Fibroblast of skin of back (primary cell): ENCODE measurements at places on chromosomes 11 and 22.

- no peak for DNase-seq
Measured at GRCh38 chr11:17560281-17561110, 13.4 kb downstream of the OTOG start.

DNA sequence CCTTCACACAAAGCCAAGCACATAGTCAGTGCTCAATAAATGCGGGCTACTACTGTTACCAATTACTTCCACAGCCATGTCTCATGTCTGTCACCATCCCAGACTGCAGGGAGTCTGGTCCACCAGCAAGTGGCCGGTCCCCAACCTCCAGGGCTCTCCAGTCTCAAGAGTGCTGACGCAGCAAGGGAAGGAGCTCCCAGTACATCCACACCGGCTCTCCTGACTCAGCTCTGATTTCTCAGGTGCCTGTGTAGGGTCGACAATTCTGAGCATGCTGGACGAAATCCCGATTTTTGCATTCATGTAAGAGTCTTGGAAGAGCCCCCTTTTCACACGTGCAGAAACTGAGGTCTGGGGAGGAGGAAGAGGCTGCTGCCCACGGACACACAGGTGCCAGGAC, 10.3 kb upstream of the NEFH start:
- DNase-seq, result no peak

- DNase-seq, result peak; percentile 89
Measured at GRCh38 chr22:29344137-29344536, 28.6 kb upstream of the RASL10A start.

GRCh38 chr22:45928726-45929368, 48.1 kb downstream of the WNT7B start:
- no peak for DNase-seq

DNA sequence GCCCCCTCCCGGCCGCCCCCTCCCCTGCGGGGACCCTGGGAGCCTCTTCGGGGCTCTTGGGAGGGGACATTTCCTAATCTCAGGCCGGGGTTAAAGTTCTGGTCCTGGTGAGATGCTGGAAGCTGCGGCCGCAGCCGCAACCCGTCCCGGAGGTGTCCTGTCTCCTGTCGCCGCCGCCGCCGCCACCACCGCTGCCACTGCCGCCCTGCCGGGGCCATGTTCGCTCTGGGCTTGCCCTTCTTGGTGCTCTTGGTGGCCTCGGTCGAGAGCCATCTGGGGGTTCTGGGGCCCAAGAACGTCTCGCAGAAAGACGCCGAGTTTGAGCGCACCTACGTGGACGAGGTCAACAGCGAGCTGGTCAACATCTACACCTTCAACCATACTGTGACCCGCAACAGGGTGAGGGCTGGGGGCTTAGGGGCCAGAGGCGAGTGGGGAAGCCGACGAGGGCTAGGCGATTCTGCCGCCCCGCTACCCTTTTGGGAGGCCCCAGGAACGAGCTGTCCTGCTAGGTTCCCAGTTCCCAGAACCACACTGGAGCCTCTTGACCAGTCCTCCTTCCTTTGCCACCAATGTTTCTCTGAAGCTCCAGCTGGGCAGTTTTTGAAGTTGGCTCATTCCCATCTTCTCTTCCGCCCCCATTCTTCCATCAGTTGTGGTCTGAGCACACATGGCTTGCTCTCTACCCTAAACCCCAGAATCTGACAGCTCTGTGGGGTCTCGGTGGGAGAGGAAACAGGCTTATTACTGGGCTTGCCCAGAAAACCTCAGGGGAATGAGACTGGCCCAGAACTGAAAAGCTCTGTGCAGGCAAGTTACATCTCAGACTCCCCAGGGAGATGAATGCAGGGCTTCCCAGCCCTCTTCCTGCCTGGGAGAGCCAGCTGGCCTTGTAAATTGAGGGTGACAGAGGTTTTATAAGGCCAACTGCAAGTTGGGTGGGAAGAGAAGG, 781 bp downstream of the SIDT2 start:
- DNase-seq, result peak; percentile 71

DNA sequence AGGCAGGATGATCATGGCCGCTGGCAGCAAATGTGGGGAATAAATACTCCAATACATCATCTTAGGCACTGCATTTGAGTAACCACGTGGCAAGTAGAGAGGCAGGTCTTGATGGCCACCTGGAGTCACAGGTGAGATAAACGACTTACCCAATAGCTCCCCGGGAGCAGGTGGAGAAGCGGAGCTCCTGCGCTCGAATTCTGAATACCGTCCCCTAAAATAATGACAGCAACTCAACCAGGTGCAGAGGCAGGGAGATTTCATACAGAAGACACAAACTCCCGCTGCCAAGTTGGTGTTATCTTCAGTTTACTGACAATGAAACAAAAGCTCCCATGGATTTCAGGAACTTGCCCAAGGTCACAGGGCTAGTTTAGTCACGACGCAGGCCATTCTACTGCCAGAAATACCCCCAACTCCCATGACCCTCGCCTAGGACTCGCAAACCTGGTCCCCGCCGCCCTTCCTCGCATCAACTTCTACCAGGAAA, 437 bp downstream of the SLC43A3 start:
- no peak for DNase-seq

DNA sequence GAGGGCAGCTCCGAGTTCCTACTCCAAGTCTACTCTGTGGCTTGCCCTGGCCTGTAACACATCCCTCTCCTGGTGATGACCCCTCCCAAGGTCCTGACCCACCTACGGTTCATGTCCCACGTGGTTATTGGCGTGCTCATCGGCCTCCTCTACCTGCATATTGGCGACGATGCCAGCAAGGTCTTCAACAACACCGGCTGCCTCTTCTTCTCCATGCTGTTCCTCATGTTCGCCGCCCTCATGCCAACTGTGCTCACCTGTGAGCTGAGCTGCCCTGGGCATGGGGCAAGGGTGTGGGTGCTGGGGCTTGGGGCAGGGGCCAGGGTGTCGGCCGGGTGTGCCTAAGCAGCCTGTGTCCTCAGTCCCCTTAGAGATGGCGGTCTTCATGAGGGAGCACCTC, 9.6 kb downstream of the ABCG4 start:
- DNase-seq, result no peak

GRCh38 chr22:42872821-42873220, 15.7 kb upstream of the ARFGAP3 start:
- DNase-seq, result no peak

DNA sequence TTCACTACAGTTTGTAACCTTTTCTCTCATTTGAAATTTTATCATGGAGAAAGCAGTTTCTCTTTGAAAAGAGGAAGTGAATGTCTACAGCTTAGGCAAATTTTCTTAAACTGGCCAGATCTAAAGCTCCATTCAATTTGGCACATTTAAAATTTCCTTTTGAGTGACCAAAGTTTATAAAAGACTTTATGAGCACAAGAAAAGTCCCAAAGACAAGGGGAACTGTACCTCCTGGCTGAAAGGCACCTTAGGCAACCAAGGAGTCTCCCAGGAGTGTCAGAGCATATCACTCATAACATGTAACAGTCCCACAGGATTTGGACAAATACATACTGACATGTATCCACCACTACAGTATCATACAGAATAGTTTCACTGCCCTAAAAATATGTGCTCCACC, 41.3 kb downstream of the NARS2 start:
- DNase-seq, result no peak

DNA sequence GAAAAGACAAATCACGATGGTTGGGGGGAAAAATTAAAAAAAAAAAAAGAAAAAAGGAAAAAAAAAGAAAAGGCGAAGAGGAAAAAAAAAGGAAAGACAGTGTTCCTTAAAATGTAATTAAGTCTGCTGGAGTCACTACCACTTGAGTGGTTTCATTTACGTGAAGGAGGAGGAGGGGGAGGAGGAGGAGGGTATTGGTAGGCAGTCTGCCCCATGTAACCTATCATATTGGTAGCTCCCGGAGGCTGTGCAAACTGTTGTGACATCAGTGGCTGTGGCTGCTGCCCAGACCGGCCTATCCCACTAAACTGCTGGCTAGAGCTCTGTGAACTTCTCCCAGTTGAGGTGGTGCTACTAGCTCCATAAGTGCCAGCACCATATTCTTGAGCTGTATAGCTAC, 17.9 kb downstream of the KDELR3 start:
- DNase-seq, result no peak

- peak; percentile 37 for DNase-seq
Measured at GRCh38 chr11:109960831-109961230, 132.4 kb upstream of the ZC3H12C start.

DNA sequence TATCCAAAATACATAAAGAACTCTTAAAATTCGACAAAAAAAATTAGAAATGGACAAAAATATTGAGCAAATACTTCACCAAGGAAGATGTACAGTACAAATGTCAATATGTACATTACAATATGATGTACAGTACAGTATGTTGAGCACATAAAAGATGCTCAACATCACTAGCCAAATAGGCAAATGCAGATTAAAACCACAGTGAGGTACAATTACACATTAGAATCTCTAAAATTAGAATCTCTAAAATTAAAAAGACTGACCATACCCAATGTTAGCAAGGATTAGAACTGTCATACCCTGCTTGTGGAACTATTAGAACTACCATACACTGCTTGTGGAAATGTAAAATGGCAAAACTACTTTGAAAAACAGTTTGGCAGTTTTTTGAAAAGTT, 78.7 kb upstream of the TSPAN18 start:
- DNase-seq, result no peak

- DNase-seq, result peak; percentile 67
Measured at GRCh38 chr11:121417055-121417551, 35.0 kb upstream of the SORL1 start.

DNA sequence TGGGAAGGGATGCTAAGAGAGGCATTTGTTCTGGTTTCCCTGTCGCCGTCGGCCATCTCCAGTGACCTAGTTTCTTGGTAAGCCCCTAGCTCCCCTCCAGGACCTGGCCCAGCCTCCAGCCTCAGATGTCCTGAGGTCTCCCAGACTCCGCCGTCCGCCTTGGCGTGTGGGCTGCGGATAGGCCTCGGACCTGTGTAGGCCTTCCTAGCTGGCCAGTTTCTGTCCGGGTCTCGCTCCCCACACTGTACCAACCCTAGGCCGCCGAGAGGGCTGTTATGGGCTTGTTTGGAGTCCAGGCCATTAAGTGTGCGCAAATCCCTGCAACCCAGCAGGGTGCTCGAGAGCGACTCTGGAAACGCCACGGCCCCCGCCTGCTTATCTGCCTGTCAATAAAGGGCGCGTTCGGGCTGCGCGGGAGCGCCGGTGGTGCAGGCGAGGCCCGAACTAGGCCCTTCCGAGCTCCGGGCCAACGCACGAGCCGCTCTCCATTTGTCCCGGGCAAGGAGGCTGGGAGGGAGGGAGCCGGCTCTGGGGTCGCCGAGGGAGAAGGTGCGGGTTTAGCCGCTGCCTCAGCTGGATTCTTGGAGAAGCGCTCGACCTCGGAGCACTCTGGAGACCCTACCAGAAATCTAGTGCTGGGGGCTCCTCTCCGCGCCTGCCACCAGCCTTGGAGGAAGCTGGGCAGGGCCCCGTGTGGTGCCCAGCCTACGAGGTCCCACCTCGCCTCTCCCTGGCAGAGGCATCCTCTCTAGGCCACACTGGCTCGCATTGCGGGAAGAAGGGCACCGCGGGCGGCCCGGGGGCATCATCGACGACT, 8.7 kb upstream of the PAX6 start:
- no peak for DNase-seq
